ENCODE measurements at places on chromosomes 6 and 20.

- DNase-seq = no peak
Observed at GRCh38 chr6:157814883-157815282, 8.2 kb upstream of the SNX9 start.

DNA sequence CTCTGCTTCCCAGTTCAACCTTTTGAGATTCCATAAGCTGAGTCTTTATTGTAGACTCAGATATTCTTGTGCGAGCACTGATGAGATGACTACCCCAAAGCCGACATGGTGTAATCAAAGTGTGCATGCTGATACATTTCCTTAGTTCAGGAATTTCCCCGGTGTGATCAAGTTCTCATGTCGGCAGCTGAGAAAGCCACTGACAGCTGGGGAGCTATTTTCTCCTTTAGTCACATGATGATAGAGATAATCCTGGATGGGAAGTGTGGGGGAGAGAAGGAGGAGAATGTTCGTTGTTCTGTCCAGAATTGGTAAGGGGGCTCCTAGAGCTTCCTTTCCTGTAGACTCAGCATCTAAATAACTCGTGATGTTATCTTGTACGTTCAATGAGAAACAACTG lies 7.7 kb upstream of the CAP2 start:
- no peak for DNase-seq

DNA sequence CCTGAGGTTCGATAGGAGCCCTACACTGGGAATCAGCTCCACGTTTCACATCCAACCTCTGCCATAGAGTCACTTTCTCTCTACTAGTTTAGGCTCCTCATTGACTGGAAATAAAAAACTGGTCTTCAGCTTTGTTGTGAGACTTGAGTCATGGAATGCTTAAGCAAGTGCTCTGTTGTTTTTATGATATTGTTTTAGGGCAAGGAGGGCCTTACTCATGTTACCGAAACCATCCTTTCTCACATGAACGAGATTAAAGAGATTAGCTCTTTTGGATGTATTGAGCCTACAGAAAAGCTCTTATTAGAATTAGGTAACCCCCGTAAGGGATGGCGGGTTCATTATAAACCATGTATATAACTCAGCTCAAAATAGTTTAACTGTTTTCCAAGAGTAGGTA lies 6.9 kb upstream of the MOCS1 start:
- no peak for DNase-seq

DNA sequence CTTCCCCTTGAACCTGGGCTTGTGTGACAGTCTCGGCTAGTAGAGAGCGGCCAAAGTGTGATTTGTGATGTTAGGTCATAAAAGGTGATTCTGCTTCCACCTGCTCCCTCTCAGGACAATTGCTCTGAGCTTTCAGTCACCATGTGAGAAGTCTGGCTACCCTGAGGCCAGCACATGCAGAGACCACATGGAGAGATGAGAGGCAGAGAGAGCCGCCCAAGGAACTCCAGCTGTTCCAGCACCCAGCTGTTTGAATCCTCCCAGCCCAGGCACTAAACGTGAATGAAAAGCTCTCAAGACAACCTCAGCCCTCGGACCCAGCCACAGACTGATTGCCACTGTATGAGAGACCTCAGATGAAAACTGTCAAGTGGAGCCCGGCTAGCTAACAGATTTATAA lies 143.4 kb upstream of the EEF1E1 start:
- no peak for DNase-seq

GRCh38 chr20:20837574-20838021 lies 125.2 kb upstream of the RALGAPA2 start:
- peak; percentile 36 for DNase-seq

- no peak for DNase-seq
Observed at GRCh38 chr20:61449057-61449609, 197.1 kb downstream of the CDH4 start.
